ENCODE measurements at places on chromosomes 13 and 19. TPM values are rescaled to one million over a fixed set of nuclear protein-coding genes. Genes with fewer than 3 reads are reported as not detected.

PNMA8A gene
- 0.56 TPM for polyA plus RNA-seq

PRR19 gene
- polyA plus RNA-seq, result 1.1 TPM

ZGLP1 gene
- 1.4 TPM for polyA plus RNA-seq

CEACAM7 gene
- not detected for polyA plus RNA-seq

OLFM4 gene
- polyA plus RNA-seq, result not detected

CELF5 gene
- polyA plus RNA-seq, result not detected

TGFBR3L gene
- polyA plus RNA-seq, result 24.3 TPM

C19orf67 gene
- not detected for polyA plus RNA-seq

KHSRP gene
- polyA plus RNA-seq, result 17.3 TPM

OR7D2 gene
- not detected for polyA plus RNA-seq

CYP4F8 gene
- polyA plus RNA-seq, result not detected

KMT5C gene
- polyA plus RNA-seq, result 1.9 TPM

DCT gene
- polyA plus RNA-seq, result not detected

TMPRSS9 gene
- 0.28 TPM for polyA plus RNA-seq
